T-cell (primary cell): ENCODE measurements at places on chromosomes 1 and 21.

DNA sequence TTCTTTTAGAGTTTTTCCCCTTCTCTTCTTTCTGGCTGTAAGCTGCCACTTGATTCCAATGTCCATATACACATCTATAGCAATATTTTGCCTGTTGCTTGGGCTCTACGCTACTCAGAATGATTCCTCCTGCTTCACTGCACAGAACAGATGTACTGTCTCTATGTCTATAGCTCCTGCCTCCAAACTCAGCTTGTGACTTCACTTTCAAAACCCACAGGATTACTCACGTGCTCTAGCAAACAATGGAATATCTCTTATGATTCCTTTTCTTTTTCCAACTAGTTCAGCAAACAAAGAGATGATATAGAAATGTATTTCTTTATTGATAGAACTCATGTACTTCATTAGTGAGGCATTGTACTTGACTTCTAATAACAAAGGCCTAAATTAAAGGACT lies 80.5 kb upstream of the SOX13 start:
- DNase-seq = no peak

DNA sequence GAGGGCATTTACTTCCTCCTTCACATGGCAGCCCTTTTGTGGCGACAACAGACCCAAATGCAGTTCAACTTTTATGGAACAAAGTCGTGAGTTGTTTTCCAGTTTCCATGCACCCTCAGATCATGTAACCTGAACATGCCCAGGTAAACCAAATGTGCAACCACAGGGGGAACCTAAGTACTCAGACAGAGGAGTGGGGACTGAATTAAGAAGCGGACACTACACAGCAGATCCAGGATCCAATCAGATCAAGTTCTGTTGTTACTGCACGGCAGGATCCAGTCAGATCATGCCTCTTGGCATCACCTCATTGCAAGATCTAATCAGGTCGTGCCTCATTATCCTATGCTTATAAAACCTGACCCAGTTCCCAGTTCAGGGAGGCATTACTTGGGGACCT lies 115.7 kb downstream of the MATN1 start:
- DNase-seq = no peak

- DNase-seq = no peak
These were observed 10.1 kb upstream of the ACTRT2 start for GRCh38 chr1:3011127-3011526.

GRCh38 chr21:33964706-33965325 lies 49.2 kb upstream of the ATP5PO start:
- DNase-seq = no peak

DNA sequence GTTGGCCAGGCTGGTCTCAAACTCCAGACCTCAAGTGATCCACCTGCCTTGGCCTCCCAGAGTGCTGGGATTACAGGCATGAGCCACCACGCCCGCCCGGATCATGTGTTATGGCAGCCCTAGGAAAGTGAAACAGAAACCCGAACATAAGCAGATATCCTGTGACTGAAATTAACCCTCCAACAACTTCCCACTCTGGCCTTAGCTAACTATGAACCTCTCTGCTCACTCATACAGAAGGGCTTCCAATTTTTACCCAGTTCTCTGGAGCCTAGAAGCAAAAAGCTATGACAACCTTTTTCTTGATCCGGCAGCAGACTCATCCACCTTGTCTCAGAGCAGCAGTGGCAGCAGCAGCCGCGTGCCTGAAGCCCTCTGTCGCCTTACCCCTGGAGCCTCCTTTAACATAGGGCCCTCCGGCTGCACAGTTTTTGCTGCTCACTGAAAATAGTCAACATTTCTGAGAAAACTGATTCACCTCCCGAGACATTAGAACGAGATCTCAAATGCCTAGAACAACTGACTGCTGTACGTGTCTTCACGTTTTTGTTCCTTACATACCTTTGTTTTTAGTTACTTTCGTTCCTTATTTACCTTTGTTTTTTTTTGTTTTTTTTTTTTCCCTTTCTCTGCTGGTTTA lies 9.3 kb downstream of the CBR1 start:
- peak; percentile 23 for DNase-seq

GRCh38 chr1:192559115-192560006 lies 16.2 kb upstream of the RGS1 start:
- no peak for DNase-seq

DNA sequence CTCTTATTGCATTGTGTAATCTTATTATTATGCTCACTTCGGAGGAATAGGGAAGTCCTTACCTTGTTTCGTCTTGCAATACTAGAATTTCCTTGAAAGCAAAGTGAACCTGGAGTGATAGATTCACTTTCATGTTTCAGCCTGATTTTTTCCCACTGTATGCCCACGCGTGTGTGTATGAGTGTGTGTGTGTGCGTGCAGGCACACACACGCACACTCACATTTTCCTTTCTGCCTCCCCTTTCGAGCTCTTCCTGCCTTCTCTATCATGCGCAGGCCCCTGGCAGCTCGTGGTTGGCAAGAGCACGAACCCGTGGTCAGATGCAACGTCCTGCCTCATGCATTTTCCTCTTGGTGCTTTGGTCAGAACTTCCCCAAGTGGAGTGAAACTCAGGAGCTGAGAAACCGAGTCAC lies at the start of gene GCSAML:
Gene GCSAML (plus strand): TSS at position 366 of the 414 bp plus-strand sequence. CDS start 58 bp downstream, outside the sequence.
- no peak for DNase-seq

- DNase-seq = no peak
These were observed 50.6 kb downstream of the SLC2A1 start for GRCh38 chr1:42908046-42908445.

- no peak for DNase-seq
These were observed 9.8 kb upstream of the OLFML2B start for GRCh38 chr1:162033428-162033827.

- no peak for DNase-seq
These were observed 1298.9 kb upstream of the ADGRL4 start for GRCh38 chr1:80305466-80305865.

- no peak for DNase-seq
These were observed 96.0 kb upstream of the TRABD2B start for GRCh38 chr1:48093147-48093546.

GRCh38 chr1:186292875-186293274 lies 82.2 kb downstream of the TPR start:
- no peak for DNase-seq

- no peak for DNase-seq
These were observed 47.9 kb upstream of the VCAM1 start for GRCh38 chr1:100671601-100672000.

DNA sequence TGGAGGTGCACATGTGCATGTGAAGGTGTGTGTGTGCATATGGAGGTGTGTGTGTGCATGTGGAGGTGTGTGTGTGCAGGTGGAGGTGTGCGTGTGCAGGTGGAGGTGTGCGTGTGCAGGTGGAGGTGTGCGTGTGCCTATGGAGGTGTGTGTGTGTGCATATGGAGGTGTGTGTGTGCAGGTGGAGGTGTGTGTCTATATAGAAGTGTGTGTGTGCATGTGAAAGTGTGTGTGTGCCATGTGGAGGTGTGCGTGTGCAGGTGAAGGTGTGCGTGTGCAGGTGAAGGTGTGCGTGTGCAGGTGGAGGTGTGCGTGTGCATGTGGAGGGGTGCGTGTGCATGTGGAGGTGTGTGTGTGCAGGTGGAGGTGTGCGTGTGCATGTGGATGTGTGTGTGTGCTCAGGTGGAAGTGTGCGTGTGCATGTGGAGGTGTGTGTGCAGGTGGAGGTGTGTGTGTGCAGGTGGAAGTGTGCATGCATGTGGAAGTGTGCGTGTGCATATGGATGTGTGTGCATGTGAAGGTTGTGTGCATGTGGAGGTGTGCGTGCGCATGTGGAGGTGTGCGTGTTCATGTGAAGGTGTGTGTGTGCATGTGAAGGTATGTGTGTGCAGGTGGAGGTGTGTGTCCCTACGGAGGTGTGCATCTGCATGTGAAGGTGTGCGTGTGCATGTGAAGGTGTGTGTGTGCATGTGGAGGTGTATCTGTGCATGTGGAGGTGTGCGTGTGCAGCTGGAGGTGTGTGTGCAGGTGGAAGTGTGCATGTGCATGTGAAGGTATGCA lies 13.5 kb downstream of the C1orf74 start:
- DNase-seq = no peak

DNA sequence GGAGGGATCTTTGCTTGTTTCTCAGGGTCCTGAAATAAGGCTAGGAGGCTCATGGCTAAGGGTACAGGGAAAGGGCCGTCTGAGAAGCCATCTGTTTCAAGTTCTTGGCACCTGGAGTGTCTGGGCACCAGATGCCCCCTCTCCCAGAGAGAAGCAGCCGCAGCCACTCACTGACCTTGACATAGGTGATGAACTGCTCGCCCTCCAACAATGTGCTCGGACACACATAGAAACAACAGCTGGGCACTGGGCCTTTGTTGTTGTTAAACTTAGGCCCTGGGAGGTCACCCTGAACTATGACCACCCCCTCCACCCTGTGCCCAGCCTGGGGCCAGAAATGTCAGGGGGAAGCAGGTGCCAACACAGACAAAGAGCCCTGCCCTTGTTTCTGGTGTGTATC lies 9.2 kb upstream of the TNNI1 start:
- no peak for DNase-seq

DNA sequence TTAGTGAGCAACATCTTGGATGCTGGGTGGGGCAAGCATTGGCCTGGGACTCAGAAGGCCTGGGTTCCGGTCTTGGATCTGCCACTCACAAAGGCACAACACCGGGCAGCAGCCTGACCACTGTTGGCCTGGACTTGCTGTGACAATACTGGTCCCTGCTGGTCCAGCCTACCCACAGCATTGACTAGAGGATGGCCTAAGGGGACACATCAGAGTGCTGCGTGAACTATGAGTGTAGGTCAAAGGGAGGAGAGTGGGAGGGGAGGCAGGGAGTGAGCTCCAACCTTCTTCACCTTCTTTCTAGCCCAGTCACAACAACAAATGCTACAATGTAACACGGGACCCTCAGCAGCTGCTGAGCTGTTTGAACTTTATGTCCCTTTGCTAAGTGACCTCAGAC lies 31.1 kb downstream of the TMEM50A start:
- no peak for DNase-seq

DNA sequence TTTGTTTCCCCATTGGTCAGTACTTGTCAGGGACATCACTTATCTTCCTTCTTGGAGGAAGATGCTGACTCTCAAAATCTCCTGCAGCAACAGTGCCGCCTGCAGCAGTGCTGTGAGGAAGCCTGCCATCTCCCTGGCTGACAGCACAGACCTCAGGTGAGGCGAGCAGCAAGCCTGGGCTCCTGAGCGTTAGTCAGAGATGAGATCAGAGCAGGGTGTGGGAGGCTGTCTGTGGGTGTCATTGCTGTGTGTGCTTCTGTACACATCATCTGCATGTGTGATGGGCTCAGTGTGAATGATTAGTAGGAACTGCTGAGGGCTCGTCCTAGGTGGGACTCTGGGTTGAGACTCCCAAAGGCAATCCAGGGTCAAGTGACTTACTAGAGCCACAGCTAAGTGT lies 6.1 kb downstream of the STRIP1 start:
- no peak for DNase-seq

- no peak for DNase-seq
These were observed 92.2 kb downstream of the POU2F1 start for GRCh38 chr1:167312871-167313270.

DNA sequence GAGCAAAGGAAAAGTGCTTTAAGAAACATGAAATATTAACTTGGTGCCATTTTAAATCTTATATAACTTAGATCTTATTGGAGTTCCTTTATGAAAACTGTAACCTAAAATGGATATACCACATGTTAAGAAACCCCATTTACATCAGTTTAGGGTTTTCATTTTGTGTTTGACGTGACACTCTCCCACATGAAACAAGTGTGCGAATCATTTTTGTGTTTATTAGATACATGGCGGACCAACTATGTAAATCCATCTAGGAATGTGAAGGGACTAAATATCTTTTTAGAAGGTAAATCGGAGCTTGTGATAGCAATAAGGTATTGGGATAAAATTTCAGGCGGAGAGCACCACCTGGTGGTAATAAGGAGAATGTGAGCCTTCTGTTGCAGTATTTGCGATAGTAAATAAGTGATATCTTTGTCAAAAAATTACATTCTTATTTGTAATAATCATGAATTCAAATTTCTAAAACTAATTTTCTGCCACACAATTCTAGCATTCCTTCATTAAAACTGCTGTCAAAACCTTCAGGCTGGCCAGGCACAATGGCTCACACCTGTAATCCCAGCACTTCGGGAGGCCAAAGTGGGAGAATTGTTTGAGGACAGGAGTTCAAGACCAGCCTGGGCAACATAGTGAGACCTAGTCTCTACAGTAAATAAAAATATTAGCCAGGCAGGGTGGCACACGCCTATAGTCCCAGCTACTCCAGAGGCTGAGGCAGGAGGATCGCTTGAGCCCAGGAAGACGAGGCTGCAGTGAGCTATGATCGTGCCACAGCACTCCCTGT lies 31.3 kb downstream of the SMAP2 start:
- no peak for DNase-seq

DNA sequence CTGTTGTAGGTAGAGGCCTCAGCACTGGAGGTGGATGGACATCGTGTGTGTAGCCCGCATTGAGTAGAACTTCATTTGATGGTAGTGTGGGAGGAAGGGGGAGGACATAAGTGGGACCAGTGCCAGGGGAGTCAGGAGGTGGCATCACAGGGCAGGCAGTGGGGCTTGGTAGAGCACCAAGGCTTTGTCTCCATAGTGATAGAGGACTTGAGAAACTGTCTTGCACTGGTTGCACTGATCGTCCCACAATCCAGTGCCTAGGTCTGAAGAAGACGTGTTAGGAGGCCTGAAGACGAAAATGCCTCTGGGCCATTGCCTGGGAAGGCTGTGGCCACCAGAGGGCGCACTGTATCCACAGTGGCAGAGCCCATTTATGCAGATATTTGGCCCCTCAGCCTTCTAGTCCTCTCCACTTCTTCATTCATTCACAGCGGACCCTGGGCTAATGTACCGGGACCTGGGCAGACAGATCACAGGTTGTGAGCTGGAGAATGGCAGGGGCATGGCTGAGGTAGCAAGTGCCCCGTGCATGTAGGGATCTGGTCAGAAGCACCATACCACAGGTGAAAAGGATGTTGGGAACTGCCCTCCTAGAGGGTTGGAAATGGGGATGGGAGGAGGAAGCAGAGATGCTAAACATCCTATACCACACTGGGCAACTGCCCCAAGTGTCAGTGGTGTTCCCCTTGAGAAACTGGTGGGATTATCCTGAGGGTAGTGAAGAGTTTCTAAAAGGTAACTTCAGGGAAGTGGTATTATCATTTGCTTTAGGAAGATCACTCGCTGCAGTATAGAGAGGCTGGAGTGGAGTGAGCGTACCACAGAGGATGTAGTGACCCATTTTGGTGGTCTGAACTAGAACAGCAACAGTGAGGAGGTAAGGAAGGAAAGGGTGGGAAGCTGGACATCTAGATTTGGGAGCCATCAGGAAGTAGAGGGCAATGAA lies 95.3 kb downstream of the PIK3R3 start:
- peak; percentile 76 for DNase-seq

DNA sequence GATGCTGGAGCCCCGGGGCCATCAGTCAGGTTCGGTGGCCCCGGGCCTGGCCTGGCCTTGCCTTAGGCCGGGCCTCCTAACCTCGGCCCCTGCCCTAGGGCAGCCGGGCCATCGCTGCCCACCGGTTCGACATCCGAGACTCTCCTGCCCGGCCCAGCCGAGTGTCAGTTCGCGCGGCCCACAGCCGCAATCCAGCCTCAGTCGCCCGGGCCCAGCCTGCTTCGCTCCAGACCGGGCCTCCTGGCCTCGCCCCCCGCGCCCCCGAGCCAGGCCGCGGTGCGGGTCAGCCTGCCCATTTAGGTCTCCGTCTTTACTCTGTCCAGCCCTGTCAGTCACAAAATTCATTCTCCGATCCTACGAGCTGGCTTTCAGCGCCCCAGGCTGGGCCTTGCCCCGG lies 777 bp downstream of the LRRC41 start:
- DNase-seq = no peak

GRCh38 chr1:48033495-48034045 lies 36.4 kb upstream of the TRABD2B start:
- DNase-seq = no peak
